NCI-H774 (cell line): ENCODE measurements at places on chromosomes 5 and 9.
A peak's percentile ranks its signal among the peaks of the same experiment; 100 is the strongest.

DNA sequence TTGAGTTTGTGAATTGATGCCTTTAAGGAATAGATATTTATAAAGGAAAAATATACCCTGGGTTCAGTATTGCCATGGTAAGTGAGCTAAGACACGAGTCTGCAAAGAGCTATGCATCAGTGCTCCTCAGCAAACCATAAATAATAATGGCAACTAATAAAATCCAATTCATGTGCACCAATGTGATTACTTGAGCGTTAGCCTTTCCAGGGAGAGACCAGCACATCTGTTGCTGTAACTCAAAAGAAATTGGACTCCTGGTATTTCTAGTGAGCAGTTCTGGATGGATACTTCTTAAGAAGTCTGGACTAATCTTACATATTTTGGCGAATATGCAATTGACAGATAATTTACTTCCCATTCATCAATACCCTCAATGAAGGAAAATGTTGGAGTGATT, 373.3 kb downstream of the ARHGEF28 start:
- DNase-seq: no peak

DNA sequence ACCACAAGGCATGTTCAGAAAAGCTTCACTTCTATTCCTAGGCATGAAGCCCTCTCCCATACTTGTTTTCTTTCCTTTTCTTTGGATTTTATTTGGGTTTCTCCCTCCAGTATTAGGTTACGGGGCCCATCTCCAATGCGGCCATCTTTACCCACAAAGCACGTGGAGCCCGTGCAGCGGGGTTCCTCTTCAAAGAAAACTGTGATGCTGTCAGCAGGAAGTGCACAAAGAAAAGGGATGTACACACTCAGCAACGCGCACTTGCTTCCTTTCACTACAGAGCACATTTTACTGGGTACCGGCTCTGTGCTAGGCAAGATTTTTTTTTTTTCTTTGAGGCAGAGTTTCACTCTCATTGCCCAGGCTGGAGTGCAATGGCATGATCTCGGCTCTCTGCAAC, 106.6 kb downstream of the COL23A1 start:
- no peak for DNase-seq

DNA sequence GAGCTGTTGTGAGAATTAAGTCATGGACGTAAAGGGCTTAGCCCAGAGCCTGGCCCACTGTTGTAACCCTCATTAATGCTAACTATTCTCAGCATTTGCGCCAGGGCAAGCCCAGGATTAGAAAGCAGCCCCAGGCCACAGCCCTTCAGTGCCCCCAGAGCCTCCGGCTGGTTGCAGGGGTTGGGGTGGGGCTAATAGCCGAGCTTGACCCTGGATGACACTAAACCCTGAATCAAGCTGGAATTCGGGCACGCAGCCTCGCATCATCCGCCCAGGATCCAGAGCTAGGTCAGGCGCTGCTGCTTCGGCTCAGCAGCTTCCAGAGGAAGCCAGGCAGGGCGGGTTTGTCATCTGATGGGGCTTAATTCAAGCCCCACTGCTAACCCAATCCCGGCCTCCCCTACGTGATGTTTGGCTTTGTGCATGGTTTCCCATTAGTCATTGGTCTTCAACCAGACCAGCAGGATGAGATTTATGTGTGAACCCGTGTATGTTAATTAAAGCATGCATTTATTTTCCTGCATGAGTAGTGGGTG, 1.2 kb upstream of the MEGF9 start:
- no peak for DNase-seq

DNA sequence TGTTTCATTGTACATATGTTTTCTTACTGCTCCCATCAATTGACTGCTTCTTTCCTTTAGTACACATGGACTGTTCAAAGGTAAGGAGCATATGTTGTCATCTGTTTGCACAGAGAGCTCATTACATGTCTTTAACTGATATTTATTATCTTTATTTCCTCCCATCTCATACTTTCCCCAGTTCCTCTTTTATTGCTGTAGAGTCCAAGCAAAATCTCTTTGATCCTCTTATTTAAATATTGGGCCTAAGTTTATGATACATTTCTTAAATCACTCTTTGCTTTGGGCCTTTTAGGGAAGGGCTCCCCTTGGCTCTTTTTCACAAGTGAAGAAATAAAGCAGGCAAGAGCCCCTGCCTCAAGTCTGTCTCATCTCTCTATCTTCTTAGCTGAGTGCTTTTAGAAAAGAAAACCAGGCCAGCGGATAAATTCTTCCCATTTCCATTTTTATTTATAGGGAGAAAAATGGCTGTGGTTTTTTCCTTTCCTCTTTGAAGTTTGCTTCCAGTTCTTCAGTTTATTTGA, 152.4 kb downstream of the DOCK2 start:
- no peak for DNase-seq

- no peak for DNase-seq
These were observed 79.6 kb upstream of the KLF4 start for GRCh38 chr9:107569174-107569573.

DNA sequence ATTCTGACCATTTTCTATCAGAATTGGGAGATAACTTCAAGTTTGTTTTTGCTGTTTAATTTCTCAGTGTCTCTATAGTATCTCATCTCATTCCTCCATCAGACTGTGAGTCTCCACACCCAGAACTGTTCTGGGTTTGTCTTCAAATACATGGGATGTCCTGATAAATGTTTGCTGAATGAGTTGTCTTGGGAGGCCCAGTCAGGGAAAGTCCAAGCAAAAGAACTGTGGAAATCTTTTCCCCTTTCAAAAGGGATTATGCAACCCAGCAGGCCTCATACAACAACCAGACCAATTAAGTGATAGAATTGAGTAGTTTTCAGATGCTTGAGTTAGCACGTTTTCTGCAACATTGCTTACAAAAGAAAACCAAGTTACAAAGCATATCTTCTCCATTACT, 324.4 kb downstream of the BRINP1 start:
- no peak for DNase-seq

DNA sequence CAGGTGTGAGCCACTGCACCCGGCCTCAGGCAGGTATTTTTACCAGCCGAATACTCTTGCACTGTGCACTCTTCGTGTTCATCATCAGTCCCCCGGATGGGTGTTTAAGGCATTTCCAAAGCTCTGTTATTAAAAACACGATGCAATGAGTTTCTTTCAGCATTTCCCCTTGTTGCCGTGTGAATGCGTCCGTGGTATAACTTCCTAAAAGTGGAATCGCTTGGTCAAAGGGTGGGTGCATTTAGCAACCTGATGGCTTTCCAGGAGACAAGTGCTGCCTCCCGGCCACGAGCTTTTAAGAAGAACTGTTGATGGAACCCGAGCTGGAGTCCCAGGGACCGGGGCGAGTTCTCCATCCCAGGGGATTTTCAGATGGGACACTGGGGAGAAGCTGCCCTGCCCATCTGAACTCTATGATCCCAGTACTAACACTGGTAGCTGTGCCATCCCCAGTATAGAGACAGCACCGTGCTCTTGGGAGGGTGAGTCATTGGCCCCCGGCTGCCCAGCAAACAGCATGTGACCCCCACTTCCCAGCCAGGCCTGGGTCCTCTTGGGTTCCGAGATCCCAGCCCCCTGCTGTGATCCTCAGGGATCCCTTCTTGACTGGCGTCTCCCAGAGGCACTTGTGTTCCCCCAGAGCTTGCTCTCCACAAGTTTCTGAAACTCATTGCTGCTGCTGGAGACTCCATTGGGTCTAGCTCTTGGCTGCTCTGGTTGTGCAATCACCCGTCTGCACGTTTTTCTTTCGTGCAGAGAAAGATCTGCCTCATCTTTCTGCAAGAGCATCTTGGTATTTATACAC, 169.5 kb upstream of the IER5L start:
- DNase-seq: no peak

DNA sequence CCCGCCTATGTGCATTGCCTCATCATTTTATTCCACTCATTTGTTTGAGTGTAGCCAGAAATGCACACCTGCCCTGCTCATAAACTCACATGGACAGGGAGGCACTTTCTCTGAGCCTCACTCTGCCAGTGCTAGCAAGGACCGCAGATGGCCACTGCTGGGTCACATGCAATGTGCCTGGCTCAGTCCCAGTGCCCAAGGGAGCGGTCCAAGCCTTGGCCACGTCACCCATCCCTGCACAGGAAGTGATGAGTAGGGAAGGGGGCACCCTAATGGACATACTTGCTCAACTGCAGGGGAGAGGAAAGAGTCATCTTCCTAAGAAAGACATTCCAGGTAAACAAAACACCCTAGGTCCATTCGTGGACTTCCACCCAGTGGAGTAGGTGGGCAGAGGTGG, 630.9 kb downstream of the IRX1 start:
- DNase-seq: no peak

GRCh38 chr9:89135591-89136166, 42.9 kb downstream of the SHC3 start:
- no peak for DNase-seq

DNA sequence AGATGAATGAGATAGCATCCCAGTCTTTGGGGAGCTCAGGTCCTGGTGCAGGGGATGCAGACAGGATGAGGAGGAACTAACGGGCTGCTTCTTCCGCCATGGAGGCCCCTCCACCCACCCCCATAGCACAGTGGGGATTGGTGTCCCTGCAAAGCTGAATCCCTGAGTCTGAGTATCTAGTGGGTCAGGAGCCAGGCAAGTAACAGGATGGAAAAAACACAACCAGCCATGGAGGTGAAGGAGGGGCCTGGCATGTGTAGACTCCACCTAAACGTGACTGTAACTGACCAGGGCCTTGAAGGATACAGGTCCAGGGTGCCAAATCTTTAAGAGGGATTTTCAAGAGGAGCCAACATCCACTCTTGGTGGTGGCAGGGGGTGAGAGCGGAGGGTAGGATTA, 327.8 kb upstream of the MSX2 start:
- no peak for DNase-seq

DNA sequence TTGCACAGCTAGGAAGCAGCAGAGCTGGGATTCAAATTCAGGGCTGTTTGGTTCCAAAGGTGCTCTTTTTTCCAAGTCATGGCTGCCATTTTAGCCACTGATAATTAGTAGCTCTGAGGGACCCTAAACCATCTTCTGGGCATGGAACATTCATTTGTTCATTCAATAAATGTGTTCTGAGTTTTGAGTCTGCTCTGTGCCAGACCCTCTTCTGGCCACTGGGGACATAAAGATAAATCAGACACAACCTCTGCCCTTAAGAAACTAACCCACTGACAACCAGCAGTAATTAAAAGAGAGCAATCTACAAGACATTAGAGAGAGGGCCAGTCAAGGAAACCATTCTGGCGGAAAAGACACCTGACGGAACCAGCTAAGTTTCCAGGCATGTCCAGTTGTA, 2.0 kb upstream of the CPEB4 start:
- no peak for DNase-seq

GRCh38 chr9:135103001-135103446, 15.6 kb downstream of the OLFM1 start:
- DNase-seq: no peak

DNA sequence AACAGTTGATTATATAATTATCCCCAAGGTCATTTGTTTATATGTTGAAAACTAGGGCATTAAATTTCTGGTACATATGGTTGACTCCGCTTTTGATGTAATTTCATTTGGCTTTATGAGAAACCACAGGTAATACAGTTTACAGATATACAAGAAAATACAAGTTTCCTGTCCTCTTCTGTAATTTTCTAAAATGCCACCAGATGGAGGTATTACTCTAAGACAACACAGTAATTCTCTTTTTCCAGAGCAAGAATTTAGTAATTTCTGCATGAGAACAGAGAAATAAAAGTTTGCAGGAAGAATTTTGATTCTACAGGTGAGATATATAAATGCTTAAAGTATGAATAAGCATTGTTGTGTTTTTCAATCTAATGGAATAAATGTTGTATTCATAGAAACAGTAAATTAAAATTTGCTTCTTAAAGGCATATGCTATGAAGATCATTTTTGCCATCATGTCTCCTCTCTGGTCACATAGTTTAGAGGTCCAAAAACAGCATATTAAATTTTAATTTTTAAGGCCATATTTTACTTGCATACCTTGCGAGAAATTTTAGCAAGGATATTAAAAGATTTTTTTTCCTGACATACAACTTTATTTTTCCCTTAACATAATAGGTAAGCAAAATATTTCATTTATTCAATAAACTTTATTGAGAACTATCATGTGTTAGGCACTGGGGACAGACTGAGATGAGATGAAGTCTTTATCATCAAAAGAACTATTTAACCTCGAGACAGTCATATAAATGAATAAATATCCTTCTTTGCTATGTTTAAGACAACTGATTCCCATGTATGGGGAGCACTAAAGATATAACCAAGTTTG, 22.7 kb downstream of the CHD1 start:
- peak; percentile 15 for DNase-seq

DNA sequence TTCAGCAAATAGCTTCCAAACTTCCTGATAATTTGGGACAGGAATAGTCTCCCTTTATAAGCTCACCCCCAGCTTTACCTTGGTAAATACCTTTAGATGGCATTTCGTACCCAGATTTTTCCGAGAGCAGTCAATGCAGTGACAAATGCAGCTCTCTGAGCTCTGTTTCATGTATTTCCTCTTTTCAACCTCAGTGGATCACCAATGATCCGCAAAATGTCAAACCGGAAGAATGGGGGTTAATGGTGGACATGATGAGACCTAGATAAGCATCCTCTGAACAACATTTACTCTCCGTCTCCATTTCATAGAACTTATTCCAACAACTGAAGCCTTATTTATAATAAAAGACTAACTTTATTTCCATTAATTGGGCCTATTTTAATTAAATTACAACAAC, 227.3 kb downstream of the MCTP1 start:
- DNase-seq: no peak
